ENCODE measurements at places on chromosomes 13 and 19.

DNA sequence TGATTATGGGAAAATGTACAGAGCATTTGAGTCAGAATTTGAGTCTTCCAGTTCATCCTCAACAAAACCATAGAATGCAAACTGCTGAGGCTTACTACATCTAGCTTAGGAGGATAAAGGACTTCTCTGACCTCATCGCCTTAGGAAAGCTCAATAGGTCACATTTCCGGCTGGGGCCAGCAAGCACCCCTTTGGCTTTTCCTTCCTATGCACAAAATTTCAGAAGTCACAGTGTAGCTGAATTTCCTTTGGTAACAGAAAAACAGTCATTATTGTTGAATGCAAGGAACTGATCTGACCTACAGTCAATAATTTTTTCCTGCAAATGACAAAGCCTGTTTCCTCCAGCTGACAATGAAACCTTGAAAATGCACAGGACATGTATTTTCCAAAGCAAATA is 32.8 kb upstream of the LRCH1 start:
- peak; percentile 8 for DNase-seq

- peak; percentile 91 for DNase-seq
These were observed at the start of gene WIZ for GRCh38 chr19:15449620-15450527. WIZ (minus strand) TSS chr19:15449956; CDS start chr19:15448307, 1,649 bp downstream.

DNA sequence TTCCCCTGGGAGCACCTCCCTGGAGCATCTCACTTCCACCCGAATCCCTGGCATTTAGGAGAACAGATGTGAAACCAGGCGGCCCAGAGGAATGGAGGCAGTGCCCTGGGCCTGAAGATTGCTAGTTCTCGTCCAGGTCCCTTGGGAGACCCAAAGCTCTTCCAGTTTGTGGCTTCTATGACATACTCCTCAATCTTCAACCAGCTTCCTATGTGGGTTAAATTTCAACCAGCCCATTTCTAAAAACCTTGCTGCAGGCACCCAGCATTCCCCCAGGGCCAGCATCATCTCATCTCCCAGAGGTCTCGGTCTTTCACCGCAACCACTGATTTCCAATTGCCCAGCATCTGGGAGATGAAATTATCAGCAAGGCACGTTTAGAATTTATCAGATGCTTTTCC is 46.0 kb upstream of the STK24 start:
- no peak for DNase-seq

DNA sequence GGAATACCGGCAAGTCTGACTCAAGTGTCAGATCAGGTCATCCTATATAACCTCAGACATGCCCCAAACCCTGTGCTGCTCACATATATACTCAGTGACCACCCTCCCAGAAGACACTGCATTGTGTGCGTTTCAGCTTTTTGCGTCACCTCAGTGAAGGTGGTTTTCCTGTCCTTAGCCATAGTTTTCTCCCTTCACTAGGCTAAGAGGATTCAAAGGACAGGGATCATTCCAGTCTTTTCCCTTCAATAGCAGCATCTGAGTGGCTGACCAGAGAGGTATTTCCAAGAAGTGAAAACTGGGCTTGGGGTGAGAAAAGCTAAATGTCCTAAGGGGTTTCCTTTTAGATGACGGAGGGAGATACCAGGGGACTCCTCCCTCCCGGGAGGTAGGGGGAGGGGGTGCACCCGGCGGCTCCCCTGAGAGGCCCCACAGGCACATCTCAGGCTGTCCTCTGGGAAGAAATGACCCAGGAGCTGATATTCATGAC is 12.7 kb upstream of the OR10H1 start:
- no peak for DNase-seq

DNA sequence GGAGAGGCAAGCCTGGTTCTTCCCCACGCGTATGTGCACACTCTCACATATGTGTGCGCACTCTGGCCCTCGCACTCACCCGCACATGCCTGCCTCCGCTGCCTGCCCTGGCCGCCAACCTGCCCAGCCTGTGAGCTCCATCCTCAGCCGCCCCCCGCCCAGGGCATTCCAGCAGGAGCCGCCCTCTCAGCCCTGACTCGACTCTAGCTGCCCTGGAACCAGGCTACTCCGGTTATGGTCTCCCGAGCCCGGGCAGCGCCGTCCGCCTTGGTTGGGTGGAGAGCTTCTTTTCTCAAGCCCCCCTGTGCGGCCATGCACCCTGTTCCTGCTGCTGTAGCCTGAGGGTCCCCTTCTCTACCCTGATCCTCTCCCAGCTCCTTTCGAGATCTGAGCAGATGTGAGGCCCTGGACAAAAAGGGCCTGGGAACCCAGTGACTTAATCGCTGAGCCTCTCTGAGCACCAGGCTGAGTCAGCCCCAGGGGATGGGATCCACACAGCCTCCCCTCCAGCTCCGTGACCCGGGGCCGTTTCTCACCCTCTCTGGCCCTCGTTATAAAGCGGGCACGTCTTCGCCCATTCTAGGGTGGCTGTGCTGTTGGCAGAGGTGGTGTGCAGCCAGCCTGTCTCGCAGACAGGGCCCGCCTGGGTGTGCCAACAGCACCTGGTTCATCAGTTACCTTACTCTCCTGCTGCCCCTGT is 191.5 kb downstream of the TEX29 start:
- no peak for DNase-seq

DNA sequence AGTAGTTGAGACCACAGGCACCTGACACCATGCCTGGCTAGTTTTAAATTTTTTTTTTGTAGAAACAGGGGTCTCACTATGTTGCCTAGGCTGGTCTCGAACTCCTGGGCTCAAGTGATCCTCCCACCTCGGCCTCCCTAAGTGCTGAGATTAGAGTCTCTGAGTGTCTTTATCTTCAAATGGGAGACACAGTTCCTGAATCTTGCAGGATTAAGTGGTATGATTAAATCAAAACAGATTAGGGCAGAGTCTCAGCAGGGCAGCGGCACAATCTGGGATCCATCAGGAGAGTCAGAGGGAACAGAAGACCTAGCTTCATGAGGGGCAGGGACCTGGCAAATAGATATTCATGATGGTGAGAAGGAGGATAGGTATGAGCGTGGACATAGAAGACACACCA is 953 bp downstream of the RLN3 start:
- DNase-seq, result no peak

- no peak for DNase-seq
These were observed 5.4 kb downstream of the CCDC61 start for GRCh38 chr19:46000491-46001246.

DNA sequence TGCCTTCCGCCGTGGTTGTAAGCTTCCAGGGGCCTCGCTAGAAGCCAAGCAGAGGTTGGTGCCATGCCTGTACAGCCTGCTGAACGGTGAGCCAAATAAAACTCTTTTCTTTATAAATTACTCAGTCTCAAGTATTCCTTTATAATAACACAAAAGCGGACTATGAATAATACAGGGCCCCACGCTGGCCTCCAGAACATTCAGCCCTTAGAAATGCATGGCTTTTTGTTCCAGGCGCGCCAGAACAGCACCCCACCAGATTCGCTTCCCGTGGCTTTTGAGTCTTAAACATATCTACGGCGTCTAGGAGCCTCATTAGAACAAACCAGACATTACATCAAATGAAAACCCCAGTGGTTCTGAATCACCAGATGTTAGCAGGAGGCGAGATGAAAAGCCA is 75.1 kb downstream of the SLC15A1 start:
- DNase-seq, result no peak

DNA sequence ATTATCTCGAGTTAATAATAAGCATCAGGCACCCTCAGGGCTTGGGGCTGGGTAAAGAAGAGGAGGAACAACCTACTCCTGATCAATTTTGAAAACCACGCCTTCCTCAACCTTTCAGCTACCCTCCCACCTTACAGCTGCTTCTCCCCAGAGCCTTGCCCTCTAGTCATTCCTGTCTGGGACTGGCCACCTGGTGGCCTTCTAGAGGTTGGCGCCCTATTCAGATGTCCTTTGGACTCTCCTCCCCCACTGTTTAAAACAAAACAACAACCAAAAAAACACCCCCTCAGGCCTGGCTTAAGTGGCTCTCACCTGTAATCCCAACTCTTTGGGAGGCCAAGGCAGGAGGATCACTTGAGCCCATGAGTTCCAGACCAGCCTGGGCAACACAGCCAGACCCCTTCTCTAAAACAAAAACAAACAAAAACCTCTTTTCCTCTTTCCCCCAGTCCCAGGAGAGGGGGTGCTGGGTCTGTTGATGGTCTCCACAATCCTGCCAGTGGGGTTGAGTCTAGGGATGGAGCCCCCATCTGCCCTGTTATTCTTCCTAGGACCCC is 62.3 kb downstream of the CCDC70 start:
- no peak for DNase-seq

GRCh38 chr13:47862841-47863240 is 138.2 kb downstream of the SUCLA2 start:
- no peak for DNase-seq

GRCh38 chr19:19083413-19084178 is 19.8 kb downstream of the SLC25A42 start:
- DNase-seq, result peak; percentile 77

DNA sequence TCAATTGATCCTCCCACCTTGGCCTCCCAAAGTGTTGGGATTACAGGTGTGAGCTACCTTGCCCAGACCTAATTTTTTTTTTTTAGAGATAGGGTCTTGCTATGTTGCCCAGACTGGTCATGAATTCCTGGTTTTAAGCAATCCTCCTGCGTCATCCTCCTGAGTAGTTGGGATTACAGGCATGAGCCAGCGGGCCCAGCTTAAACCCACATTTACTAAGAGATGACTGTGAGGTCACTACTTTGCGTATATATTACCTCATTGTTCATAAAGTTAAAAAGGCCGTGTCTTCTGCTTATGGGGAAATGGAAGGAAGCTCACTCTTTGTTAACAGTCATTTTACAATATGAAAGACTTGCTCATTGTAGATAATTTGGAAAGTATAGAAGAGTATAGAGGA is 39.6 kb upstream of the C1QTNF9 start:
- peak; percentile 21 for DNase-seq

DNA sequence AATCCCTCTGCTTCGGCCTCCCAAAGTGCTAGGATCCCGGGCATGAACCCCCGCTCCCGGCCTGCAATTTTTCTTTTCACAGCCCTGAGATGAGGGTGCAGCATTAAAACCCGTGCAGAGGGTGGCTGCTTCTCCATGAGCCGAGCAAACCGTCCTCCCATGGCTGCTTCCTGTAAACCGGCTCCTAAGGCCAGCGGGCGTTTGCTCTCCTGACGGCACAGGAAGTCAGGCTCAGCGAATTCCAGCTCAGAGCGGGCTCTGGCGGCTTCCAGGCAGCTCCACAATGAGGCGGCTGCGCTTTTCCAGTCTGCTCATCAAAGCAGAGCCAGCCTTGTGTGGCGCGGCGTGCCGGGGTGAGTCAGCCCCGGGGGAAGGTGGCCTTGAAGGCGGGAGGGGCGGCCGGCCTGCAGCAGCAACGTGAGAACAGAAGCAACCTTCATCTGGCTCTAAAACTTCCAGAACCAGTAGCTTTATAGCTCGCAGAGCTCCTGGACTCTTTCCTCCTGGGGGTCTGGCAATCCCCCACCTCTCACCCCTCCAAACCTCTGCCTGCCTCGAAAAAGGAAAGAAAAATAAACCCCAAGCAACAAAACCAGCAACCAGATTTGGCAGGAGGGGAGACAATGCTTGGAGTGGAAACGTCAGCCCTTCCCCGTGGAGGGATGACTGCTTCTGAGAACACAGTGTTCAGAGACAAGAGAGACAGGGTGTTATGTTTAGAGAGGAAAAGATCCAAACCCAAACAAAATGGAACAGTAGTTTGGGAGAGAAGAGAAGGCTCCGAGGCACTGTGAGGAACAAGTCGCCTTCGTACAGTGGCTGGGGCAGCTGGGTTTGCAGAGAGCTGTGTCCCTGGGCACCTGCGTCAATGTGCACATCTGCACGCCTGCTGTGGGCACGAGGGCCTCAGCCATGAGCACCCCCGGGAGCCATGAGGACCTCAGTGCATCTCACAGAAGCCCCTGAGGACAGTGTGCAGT is 67.8 kb downstream of the GADD45B start:
- peak; percentile 98 for DNase-seq

DNA sequence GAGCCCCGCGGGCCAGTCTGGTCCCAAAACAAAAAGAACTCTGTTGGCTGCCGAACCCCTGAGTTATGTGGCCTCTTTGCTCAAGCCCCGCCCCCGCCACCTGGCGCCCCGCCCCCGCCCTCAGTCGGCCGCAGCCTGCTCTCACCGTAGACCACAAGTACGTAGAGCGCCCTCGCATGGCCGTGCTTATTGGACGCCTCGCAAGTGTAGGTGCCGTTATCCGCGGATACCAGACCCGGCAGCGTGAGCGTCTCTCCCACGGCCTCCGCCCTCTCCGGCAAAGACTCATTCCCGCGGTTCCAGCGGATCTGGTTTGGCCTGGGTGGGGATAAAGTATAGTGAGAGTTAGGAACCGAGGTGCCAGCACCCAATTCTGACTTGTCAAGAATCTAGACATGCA is 5.5 kb upstream of the ZNF428 start:
- DNase-seq, result peak; percentile 48
